Psoas muscle (tissue), 8 donors: ENCODE measurements at places on chromosomes 3 and 15. TPM values are rescaled to one million over a fixed set of nuclear protein-coding genes. Genes with fewer than 3 reads are reported as not detected.

DNA sequence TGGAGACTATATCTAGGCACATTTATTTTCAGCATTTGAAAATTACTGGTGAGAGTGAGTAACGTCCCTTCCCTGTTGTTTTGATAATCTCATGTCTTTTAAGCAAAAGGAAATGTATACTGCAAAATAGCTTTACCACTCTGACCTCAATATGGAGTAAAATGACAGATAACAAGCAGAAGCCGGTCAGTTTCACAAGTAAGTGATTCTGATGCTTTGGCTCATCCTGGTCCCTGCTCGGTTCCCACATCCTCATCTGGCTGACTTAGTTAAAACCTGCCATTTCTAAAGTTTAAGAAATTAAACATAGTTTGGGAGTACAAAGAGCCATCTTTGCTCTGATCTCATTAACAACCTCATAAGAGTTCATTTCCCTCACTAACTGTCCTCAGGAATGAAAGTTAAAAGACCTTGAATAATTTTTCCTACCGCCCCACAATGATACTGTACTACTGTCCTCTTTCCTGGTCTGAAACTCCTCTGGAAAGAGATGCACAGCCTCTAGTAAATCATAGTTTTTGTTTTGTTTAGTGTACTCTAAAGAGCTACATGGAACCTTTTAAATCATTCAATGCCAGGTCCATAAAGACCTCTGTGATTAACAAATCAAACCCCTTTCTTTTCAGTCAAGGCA lies 72.3 kb upstream of the ICE2 start:
- no peak for DNase-seq

- DNase-seq: no peak
Observed at GRCh38 chr3:128846486-128846891, 32.9 kb upstream of the ACAD9 start.

- no peak for DNase-seq
Observed at GRCh38 chr3:190534986-190535385, 21.1 kb downstream of the IL1RAP start.

The CP gene
- polyA plus RNA-seq: 2.2 TPM

GRCh38 chr3:10744098-10744465 lies 71.9 kb upstream of the SLC6A11 start:
- DNase-seq: no peak

GRCh38 chr15:57370929-57371328 lies 5.4 kb upstream of the CGNL1 start:
- DNase-seq: no peak

DNA sequence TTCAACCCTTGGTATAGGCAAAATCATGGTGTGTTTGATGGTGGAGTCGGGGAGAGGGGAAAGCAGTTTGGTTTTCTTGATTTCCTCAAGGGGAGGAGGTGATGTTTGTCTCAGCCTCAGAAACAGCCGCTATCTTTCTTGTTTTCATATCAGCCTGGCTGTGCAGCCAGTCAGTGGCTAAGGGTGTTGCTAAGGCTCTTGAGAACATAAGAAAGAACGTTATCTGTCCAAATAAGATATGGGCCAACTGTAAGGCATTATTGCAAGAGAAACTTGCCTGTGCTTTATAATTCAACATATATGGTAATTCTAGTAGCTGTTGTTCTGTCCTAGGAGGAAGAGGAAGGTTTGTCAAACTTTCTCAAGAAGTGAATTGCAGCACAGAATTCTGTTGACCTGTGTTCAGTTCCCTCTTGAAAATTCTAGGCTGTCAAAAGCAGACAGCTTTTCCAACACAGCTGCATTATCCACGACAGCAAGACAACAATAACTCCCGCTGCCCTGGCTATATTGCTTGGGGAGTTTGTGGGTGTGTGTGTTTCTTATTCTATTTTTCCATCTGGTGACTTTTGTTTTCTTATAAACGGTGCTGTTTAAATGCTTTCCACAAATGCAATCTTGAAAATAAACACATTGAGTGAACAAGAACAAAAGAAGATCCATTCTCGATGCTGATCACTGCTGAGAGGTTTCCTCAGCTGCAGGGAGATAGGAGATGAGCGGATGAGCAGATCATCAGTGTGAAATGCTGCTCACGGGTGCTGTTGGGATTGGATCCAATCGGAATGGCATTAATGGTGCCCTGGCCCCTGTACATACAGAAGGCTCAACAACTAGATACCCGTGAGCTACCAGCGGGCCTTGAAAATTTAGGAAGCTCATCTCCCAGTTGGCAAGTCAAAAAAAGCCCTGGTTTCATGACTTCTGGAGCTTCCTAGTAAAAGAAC lies 90.8 kb upstream of the TNFAIP8L3 start:
- no peak for DNase-seq

DNA sequence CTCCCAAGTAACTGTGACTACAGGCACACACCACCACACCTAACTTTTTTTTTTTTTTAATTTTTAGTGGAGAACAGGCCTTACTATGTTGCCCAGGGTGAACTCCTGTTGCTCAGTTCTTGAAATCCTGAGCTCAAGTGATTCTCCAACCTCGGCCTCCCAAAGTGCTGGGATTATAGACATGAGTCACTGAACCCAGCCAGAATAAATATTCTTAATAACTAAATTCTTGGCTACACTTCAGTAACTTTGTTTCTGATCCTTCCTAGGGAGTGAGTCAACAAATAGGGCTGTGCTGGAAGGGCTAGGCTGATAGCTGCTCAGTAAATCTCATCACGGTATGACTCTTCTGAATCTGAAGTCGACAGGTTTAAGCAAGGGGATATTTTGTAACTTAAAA lies 56.6 kb downstream of the P3H2 start:
- no peak for DNase-seq

GRCh38 chr3:113297287-113297686 lies 85.9 kb downstream of the BOC start:
- DNase-seq: no peak

The RYR3 gene
- 2.5 TPM for polyA plus RNA-seq

The THOC7 gene
- polyA plus RNA-seq: 102 TPM

GRCh38 chr3:53843195-53844177 lies 2.7 kb downstream of the CHDH start:
- no peak for DNase-seq

The FETUB gene
- polyA plus RNA-seq: not detected

The LSMEM2 gene
- polyA plus RNA-seq: 1.6 TPM

DNA sequence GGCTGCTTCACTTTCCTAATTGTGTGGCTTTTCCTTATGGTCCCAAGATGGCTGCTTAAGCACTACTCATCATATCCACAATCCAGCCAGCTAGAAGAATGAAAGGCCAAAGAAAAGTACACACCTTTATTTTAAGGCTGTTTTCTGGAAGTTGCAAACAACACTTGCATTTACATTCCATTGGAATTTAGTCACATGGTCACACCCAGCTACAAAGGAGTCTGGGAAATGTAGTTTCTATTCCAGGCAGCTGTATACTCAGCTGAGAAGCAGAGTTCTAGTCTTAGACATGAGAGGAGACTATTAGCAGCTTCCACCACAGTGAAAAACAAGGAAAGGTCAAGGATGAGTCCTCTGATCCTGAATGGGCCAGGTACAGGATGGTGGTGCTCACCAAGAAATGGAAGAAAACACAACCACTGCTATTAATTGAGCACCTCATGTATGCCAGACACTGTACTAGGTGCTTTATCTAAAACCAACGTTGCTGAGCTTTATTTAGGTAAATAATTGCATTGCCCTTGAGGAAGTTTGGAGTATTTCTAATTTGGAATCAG lies 28.0 kb upstream of the ATG7 start:
- no peak for DNase-seq

- no peak for DNase-seq
Observed at GRCh38 chr3:14775011-14775410, 43.8 kb upstream of the FGD5 start.

GRCh38 chr15:94840794-94841783 lies 609.7 kb downstream of the MCTP2 start:
- no peak for DNase-seq

GRCh38 chr3:134364936-134365765 lies 9.1 kb downstream of the AMOTL2 start:
- DNase-seq: no peak

GRCh38 chr15:29305556-29305955 lies 35.9 kb upstream of the NSMCE3 start:
- DNase-seq: no peak

- no peak for DNase-seq
Observed at GRCh38 chr15:31824024-31824423, 206.3 kb upstream of the CHRNA7 start.

DNA sequence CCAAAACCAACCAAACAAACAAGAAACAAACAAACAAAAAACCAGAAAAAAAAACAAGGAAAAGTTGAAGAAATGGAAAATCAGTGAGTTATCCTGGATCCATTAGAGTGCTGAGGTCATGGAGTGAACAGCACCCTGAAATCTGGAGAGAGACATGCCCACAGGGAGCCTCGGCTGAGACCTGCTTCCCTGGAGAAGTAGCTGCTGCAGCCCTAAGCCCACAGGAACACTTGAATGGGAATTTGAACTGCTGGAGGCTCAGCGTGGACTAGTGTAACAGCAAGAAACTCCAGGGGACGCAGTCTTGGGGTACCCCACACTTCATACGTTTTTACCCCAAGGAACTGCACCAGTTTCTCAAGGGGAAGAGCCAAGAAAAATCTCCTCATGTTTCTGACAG lies 144.1 kb upstream of the UBE3A start:
- DNase-seq: no peak

GRCh38 chr3:165193366-165194254 lies 2.6 kb downstream of the SLITRK3 start:
- DNase-seq: no peak

GRCh38 chr15:44712346-44713005 lies 1.2 kb downstream of the B2M start:
- peak; percentile 42 for DNase-seq

The ALDH1L1 gene
- polyA plus RNA-seq: 40.1 TPM

The COMMD2 gene
- polyA plus RNA-seq: 19.1 TPM

GRCh38 chr15:67992834-67993233 lies 61.3 kb upstream of the PIAS1 start:
- DNase-seq: no peak

DNA sequence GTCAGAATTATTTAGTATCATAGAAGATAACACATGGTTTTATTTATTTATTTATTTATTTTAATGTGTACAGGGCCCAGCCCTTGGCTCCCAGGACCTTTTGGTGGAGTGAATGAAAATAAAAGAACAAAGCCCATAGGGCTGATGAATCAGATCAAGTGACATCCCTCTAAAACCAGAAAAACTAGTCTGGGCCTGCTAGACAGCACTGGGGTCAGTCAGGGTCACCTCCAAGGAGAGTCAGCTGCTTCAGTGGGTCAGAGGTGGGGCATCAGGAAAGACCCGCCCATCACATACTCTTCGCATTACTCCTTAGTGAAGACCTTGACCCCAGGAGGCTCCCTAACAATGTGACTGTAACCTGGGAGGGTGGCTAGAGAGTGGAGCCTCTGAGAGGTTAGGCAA lies 12.8 kb downstream of the PPCDC start:
- DNase-seq: no peak

DNA sequence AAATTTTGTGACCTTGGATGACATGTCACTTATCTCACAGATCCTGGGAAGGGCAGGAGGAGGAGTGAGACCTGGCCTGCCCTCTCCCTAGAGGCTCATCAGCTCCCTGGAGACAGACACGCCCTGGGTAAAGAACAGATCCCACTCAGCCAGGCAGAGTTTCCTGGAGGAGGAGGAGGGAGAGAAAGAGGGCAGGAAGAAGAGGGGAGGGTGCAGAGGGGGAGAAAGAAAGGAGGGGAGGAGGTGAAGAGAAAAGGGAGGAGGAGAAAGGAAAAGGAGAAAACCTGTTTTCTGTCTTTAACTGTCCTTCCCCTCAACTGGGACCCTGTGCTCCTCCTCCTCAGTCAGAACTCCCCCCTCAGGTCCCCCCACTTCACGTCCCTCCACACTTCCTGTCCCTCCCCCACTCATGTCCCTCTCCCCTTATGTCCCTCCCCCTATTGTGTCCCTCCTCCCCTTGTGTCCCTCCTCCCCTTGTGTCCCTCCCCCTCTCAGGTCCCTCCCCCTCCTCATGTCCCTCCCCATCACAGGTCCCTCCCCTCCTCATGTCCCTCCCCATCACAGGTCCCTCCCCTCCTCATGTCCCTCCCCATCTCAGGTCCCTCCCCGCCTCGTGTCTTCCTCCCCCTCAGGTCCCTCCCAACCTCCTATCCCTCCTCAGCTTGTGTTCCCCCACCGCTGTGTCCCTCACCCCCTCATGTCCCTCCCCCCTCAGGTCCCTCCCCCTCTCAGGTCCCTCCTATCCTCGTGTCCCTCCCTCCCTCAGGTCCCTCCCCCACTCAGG lies 52.3 kb upstream of the CGNL1 start:
- DNase-seq: no peak
